ENCODE measurements at places on chromosomes 3 and 15.
A peak's percentile ranks its signal among the peaks of the same experiment; 100 is the strongest.

GRCh38 chr3:191166368-191166767 is 32.7 kb upstream of the OSTN start:
- DNase-seq, result no peak

GRCh38 chr3:108406063-108406660 is 104.2 kb downstream of the MYH15 start:
- DNase-seq, result peak; percentile 22

GRCh38 chr15:38721568-38721945 is 156.9 kb upstream of the RASGRP1 start:
- DNase-seq, result peak; percentile 16

DNA sequence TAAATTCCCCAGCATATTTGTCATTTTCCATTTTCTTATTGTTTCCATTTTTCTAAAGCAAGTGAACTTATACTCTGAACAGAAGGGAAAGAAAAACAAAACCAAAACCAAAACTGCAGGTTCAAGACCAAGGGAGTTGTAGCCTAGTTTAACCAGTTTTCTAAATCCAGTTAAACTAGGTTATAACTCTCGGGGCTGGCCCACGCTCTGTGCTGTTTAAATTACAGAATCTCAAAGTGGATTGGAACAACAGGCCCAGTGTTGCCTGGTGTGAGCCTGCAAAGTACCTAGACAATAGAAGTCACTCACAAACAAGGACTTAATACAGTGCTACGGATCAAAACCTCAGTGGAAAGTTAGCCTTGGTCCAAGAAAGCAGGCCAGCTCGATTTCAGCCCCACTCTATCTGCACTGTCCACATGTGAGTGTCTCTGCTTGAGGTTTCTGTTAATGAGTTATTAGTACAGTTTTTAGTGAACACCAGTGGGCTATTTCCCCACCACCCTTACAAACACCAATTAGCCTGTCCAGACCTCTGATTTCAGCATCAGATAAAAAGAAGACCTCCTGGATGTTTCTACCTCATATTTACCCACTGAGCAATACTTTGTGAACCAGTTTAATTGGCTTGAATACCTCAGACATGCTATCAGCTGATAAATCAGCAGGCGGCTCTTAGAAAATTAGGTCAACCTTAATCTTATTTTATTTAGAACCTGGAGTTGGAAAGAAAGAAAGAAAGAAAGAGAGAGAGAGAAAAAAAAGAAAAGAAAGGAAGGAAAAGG is 93.8 kb upstream of the PDZRN3 start:
- no peak for DNase-seq

DNA sequence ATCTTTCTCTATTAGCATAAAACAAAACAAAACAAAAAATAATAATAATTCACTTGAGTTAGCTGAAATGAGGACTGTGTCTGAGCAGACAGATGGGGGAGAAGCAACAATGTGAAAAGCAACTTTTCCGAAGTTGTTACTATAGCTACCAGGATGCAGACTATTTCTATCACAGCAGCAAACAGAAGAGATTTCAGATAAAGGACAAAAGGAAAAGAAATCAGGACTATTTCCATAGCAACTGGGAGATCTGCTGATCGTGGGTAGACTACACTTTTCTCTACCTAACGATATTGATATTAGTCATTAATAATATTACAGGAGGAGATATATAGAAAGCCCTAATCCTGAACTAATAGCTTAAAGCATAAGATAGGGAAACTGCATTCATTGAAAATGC is 321.7 kb downstream of the GABRG3 start:
- DNase-seq, result no peak

DNA sequence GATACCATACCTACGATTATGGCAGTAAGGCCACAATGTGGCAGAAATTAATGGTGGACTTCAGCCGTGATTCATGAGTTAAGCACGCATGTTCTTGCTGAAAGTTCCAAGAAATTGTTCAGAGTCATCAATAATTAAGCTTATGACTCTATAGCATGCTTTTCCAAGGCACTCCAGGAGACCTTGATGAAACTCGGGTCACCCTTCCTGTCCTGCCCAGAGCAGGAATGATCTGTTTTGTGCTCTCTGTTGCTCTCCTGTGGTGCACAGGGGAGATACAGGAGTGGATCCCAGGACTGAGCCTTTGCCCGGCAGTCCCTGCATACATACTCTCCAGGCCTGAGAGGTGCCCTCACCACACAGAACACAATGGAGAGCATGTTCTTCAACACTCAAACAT is 141.6 kb upstream of the SLC2A2 start:
- DNase-seq, result peak; percentile 44

- no peak for DNase-seq
Observed at GRCh38 chr3:19886404-19886803, 47.6 kb downstream of the EFHB start.

DNA sequence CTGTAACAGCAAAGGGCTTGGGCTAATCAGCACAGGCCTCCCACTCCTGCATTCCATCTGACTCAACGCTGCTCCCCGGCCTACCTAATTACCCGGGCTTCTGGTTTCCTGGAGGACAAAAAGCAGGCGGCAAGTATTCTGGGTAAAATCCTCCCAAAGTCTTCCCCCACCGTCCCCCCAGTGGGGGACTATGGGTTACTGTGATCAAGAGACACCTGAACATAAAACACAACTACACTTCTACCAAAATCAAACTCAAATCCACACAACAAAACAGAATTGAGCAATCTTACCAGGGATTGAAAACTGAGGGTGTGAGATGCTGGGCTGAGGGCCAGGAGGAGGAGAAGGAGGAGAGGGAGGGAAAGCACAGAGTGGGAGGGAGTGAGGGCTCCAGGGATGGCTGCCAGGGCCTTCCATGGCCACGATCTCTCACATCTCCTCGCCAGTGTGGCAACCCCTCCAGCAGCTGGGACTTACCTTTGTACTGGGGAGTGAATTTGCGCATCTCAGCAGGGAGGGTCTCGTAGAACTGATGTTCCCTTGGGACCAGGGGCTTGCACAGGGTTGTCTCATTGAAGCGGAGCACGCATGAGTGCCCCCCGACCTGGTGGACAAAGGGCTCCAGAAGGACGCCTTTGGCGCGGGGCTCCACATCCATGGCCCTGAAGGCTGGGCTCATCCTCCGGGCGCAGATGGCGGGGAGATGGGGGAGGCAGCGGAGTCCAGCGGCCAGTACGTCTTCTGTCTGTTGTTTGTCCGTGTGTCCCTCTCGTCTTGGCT is 9.1 kb upstream of the NCKIPSD start:
- DNase-seq, result peak; percentile 94

DNA sequence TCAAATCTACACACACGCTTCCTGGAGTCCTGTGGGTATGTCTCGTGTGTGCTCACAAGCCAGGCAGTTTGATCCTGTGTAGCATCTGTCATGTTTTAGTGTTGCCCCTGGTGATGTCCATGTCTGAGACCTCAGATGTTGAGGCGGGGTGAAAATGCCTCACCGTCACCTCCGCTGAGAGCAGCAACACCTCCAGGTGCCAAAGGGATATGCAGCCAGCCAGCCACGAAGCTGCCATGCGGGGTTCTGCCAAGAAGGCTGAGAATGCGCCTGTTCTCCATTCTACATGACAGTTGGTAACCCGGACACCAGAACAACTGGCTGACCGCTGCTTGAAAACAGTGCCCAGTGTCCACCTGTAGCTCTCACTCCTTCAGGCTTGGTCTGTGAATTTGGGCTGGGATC is 253.8 kb downstream of the TLE3 start:
- DNase-seq, result no peak

DNA sequence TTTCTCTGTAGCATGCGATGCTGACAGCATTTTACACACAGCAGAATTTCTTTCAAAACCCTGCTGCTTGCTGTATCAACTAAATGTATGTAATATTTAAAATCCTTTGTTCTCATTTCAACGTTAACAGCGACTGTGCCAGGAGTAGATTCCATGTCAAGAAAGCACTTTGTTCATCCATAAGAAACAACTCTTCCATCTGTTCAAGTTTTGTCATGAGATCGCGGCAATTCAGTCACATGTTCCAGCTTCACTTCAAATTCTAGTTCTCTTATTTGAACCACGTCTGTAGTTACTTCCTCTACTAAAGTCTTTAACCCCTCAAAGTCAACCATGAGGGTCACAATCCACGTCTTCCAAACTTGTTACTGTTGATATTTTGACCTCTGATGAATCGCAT is 50.6 kb downstream of the SMARCC1 start:
- DNase-seq, result no peak

DNA sequence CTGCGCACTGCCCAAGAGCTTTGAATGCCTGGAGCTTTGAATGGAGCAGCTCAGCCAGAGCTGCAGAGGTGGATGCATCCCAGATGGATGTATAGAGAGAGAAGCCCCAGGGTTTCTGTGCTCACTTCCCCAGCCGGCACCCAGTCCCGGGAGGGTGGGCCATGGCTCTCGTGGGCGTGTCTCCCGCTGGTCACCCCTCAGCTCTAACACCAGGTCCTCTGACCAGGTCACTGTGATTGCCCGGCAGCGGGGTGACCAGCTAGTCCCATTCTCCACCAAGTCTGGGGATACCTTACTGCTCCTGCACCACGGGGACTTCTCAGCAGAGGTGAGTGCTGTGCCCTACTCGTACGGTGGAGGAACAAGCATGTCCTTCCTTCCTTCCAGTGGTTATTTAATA is 10.7 kb downstream of the TMEM43 start:
- no peak for DNase-seq

- no peak for DNase-seq
Observed at GRCh38 chr15:41899854-41900442, 6.1 kb upstream of the SPTBN5 start.

Measured in fibroblast of pulmonary artery (primary cell).